ENCODE measurements at places on chromosomes 4 and X.

DNA sequence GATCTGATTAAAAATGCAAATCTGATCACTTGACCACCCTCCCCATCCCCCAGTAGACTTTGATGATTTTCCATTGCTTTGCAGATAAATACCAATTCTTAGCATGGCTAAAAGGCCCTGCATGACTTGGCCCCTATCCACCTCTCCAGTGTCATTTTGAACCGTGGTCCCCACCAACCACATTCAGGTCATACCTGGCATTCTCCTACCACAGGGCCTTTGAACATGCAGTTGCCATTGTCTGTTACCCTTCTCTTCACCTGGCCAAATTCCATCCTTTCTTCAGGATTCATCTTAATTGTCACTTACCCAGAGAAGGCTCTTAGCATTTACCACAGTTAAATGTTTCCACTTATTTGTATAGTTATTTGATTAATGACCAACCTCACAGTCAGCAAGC, 36.9 kb upstream of the RELL1 start:
- no peak overlapping the region for H3K27ac ChIP-seq
- DNase-seq = no peak
- H3K27me3 ChIP-seq = no peaks in the 10 kb centered on the region
- H3K4me3 ChIP-seq = no peak overlapping the region

GRCh38 chrX:84469226-84469625, 33.0 kb downstream of the HDX start:
- H3K27me3 ChIP-seq = no peaks in the 10 kb centered on the region
- H3K4me3 ChIP-seq = no peak overlapping the region
- H3K4me1 ChIP-seq = no peaks in the 10 kb centered on the region
- no peaks in the 10 kb centered on the region for H3K36me3 ChIP-seq

GRCh38 chrX:19789782-19790181, 97.6 kb downstream of the SH3KBP1 start:
- H3K4me3 ChIP-seq = no peak overlapping the region
- H3K36me3 ChIP-seq = no peaks in the 10 kb centered on the region
- no peaks in the 10 kb centered on the region for H3K4me1 ChIP-seq
- H3K27me3 ChIP-seq = no peaks in the 10 kb centered on the region

- H3K36me3 ChIP-seq = no peaks in the 10 kb centered on the region
- H3K27me3 ChIP-seq = no peaks in the 10 kb centered on the region
- H3K27ac ChIP-seq = no peak overlapping the region
- no peaks in the 10 kb centered on the region for H3K4me1 ChIP-seq
These were observed 77.0 kb downstream of the COQ2 start for GRCh38 chr4:83207497-83208101.

Measured in left lung (tissue), 14 donors.